ENCODE measurements at places on chromosomes 4 and X.
A peak's percentile ranks its signal among the peaks of the same experiment; 100 is the strongest.

DNA sequence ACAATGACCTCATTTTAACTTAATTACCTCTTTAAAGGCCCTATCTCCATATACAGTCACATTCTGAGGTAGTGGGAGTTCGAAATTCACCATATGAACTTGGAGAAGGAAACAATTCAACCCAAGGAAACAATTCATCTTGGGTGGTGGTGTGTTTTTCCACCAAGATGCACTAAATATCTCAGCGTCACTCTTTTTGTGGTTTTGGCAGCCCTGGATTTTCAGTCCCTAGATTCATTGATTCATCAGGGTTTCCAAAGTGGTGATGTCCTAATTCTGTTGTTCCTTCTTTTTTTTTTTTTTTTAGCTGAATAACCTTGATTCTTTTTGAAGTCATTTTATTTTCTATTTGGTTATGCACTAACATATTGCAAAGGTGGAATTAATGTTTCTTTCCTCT is 162.6 kb upstream of the RAPGEF2 start:
- DNase-seq = no peak

DNA sequence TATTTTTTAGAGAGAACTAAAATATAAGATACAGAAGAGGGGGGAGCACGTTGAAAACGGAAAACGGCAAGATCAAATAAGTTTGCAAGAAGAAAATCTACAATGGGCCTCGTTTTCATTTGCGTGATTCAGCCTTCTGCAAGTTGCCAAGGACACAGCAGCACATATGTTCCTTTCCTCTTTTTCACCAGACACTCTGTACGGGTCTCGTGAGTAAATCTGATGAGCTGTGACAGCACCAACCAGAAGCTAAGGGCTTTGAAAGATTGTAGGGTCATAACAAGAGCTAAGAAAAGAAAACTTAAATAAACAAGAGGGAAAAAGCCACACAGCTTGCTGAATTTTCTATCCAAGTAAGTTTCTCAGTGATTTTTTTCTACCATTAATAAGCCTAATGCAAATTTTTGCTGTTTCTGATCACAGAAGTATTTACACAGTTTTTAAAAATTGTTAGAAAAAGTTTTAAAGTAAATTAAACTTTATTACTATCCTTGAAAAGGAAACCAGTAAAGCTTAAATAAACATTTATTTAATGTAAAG is 63.4 kb downstream of the SCML2 start:
- no peak for DNase-seq

- DNase-seq = peak; percentile 72
Measured at GRCh38 chr4:2489841-2490552, 21.1 kb downstream of the RNF4 start.

DNA sequence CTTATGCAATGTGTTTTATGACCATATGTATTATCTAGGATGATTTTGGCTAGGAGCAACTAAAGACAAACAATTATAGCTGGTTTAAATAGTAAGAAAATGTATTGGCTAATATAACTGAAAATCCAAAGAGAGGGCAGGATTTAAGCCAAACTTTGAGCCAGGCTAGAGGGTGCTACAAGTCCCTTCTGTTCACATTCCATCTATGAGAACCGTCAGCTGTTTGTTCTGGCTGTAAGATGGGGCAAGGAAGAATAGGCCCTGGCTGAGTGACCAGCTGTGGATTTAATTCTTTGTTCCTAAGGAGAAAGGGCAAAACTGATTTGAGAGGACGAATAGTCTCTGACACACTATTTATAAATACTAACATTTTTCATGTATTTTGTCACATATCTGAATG is 79.2 kb upstream of the UGT8 start:
- DNase-seq = no peak

- peak; percentile 60 for DNase-seq
Measured at GRCh38 chr4:158786121-158786601, 17.3 kb downstream of the FNIP2 start.

- no peak for DNase-seq
Measured at GRCh38 chr4:56052966-56053365, 104.2 kb downstream of the CEP135 start.

DNA sequence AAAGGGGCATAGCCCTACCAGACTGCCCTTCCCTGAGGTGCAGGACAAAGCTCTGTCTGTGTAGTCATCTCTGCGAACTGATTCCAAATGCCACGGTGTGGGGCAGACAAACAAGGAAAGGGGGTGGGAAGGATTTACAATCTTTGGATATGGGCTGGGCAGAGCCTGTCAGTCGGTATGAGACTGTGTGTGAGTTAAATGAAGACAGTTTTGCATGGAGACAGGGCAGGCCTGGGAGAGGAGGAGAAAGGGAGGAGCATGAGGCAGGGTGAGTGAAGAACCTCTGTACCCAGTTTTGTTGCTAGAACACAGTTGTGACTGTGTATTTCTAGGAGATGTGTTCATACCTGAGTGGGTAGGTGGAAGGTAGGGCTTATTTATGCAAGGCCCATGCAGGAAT is 59.4 kb upstream of the MSN start:
- DNase-seq = no peak

GRCh38 chrX:103878466-103879122 is 46.5 kb upstream of the RAB9B start:
- no peak for DNase-seq

DNA sequence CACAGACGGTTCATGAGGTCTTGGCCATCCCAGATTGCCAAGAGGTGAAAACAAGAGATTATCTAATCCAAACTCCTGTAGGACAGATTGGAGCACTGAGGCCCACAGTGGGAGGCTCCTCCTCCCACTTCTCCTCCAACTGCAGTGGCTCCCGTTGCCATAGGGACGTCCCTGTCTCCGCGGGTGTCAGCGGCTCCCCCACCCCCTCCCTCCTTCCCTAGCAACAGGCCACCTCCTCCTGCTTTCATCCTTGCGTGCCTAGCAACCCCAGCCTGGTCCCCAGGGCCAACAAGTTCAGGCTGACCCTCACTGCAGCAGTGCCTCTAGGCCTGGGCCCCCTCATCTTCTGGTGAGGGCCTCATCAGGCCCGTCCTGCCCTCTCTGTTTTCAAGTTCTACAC is 6.8 kb upstream of the IQSEC2 start:
- DNase-seq = peak; percentile 74

DNA sequence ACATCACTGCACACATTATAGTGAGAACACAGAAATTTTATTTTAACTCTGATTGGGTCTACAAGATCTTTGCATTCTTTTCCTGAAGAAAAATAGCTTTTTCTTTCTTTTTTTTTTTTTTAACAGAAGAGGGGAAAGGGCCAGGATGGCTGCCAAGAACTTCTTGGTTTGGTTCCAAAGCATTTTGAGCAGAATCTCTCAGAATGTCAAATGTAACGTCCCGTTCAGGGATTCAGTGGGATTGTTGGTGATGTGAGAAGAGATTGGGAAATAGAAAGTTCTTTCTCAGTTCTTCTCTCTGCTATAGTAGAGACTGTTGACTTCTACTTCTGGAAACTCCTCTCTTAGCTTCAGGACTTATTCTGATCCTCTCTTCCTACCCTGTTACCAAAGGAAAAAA is 70.9 kb upstream of the CBR4 start:
- DNase-seq = no peak

- no peak for DNase-seq
Measured at GRCh38 chrX:69323786-69324720, 158.8 kb upstream of the PJA1 start.

GRCh38 chrX:123083924-123084323 is 100.2 kb upstream of the GRIA3 start:
- no peak for DNase-seq

DNA sequence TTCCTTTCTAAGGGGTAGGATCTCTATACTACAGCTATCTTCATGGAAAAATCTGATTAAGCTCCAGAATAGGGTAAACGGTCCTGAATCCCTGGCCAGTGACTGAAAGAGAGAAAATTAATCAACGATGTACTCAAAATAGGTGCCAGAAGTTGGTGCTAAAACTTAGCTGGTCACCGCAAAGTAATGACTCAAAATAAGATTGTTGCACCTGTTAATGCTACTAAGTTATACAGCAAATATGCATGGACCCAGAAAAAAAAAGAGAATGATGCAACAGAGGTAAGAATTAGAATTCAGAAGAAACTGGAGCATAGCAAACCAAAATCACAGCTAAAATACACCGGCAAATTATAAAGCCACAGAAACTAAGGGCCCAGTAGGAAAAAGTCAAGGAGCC is 239.7 kb upstream of the FAM241A start:
- DNase-seq = no peak

DNA sequence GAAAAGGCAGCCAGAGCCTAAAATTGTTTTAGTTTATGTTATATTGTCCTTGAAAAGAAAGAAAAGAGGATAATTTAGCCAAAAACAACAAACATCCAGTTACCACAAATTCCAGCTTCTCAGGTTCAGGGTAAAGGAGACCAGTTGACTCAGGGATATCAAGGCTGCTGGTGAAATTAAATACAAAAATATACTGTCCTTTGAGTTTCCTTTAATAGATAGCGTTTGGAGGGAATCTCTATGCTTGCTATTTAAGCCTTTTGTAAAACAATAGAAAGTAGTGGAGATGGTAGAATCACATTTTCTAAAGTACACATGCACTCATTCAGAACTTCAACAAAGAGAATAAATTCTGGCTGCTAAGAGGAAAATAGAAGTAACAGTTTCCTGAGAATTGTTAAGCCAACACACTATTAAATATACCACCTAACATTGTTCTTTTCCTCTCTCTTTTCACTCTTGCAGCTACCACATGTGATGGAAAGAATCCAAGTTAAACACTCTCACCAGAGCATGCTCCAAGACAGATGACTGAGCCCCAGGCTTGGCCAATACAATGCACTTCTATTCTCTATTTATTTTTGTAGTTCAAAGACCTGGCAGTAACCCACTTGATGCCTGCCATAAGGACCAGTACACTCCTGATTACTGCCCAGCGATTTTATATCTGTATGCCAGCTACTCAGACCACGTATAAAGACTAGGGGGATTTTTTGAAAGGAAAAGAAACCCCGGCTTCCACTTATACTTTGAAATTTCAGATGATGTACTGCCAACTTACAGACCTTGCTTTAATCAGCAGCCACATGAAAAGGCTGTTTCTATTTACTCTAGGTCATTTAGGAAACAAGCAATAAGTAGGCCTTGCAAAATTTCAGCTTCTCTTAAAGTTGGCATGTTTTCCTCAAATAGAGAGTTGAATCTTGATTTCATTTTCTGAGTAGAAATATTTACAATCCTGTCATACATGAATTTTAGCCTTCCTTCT is 756.9 kb downstream of the FAT4 start:
- no peak for DNase-seq

DNA sequence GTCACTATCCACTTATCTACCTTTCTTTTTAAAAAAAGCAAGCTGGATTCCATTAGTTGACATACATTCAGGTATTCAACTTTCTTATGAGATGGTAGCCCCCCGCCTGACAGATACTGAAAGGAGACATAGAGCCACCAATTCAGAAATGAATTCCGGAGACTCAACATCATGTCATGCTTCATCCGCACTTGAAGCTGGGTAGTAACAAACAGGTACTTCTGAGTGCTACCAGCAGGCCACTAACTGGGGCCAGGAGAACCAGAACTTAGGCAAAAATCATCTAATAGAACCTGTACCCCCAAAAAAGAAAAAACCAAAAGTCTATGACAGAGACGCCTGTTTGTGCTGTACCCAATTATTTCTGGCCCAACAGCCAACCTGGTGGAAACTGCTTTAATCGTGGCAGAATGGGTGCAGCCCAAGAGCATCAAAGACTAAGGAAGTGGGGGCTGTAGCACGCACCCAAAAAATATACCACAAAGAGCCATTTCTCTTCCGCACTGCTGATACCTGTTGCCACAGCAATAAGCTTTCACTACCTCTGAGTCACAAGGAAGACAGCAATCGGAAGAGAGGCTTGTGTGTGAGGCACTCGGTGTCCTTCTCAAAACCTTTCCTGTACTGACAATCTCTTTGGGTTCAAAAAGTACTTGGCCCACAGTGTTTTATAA is 84.8 kb downstream of the AFAP1 start:
- DNase-seq = no peak

- no peak for DNase-seq
Measured at GRCh38 chr4:184528713-184529112, 54.4 kb upstream of the IRF2 start.

DNA sequence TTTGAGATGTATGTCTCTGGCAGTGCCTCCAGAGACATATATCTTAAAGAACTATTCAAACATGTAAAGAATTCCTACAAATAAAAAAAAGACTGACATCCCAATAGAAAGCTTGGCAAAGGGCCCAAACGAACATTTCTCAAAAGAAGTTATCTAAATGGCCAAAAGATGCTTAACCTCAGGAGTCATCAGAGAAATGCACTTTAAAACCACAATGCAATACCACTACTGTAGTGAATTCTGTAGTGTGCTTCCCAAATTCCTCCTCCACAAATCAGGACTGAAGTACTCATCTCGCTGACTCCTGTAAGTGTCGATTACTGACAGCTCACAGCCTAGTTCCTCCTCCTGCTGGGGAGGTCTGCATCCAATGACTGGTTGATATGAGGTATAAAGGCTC is 129.0 kb upstream of the MAMLD1 start:
- no peak for DNase-seq

- DNase-seq = no peak
Measured at GRCh38 chr4:627347-628125, 2.2 kb downstream of the PDE6B start.

- DNase-seq = no peak
Measured at GRCh38 chrX:136759968-136760367, 20.8 kb downstream of the ARHGEF6 start.

GRCh38 chr4:139025841-139026240 is 10.3 kb downstream of the NOCT start:
- DNase-seq = no peak

- no peak for DNase-seq
Measured at GRCh38 chr4:38615847-38616246, 48.2 kb upstream of the KLF3 start.

- no peak for DNase-seq
Measured at GRCh38 chrX:56947699-56948098, 47.6 kb downstream of the SPIN3 start.

DNA sequence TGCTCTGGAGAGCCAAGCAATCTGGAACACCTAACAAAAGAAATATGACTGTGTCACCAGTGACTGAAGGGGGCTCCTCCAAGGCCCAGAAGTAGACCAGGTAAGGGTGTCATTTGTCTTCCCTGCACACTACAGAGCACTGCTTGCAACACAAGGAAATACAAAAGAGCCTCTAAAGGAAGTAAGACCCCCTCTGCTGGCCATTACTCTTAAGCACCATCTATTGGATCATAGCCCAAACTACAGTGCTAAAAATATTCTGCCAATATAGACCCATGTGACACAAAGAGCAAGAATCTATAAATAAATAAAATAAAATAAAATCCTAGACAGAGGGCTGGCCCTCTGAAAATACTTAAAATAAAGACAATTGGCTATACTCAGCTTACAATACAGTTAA is 528.7 kb downstream of the TMA16 start:
- DNase-seq = no peak

DNA sequence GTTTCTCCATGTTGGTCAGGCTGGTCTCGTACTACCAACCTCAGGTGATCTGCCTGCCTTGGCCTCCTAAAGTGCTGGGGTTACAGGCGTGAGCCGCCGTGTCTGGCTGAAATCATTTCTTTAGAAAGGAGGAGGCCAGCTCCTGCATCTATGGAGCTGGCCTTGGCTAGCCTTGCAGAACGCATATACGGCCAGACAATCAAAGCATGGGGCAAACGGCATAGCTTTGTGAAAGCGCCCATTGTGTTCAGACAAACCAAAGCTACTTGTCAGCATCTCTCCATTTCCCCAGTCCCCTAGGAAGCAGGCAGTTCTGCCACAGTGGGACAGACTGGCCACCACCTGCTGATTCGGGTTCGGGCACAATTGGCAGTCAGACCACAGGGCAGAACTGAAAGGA is 48.9 kb upstream of the IQSEC2 start:
- no peak for DNase-seq

- no peak for DNase-seq
Measured at GRCh38 chrX:27598312-27598711, 8.2 kb downstream of the DCAF8L2 start.

GRCh38 chr4:76028350-76028765 is 5.1 kb upstream of the CXCL10 start:
- DNase-seq = no peak

Data from cerebellar cortex (tissue), 1 donor.